ENCODE measurements at places on chromosomes 4 and X. TPM values are rescaled to one million over a fixed set of nuclear protein-coding genes. Genes with fewer than 3 reads are reported as not detected.

GRCh38 chr4:163540977-163541376 lies 46.5 kb downstream of the TMA16 start:
- peak; percentile 91 for DNase-seq

GRCh38 chr4:113083346-113083745 lies 33.9 kb downstream of the ANK2 start:
- no peak for DNase-seq

DNA sequence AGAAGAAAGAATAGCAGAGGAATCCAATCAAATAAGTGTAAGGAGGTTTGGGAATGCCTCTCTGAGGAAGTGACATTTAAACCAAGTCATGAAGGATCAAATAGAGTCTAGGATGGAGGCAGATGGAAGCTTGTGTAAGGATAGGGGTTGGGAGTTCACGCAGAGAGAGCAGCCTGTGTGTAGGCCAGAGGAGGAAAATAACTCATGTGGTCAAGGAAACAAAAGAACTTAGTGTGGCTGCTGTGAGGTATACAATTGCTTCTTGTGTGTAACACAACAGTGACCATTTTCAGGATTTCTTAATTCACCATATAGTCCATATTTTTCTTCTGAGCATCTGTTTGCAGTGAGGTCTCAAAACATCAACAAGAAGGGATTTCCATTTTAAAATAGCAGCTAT lies 77.6 kb upstream of the PACRGL start:
- DNase-seq = no peak

GRCh38 chrX:21741869-21742701 lies 15.8 kb downstream of the SMPX start:
- DNase-seq = no peak

DNA sequence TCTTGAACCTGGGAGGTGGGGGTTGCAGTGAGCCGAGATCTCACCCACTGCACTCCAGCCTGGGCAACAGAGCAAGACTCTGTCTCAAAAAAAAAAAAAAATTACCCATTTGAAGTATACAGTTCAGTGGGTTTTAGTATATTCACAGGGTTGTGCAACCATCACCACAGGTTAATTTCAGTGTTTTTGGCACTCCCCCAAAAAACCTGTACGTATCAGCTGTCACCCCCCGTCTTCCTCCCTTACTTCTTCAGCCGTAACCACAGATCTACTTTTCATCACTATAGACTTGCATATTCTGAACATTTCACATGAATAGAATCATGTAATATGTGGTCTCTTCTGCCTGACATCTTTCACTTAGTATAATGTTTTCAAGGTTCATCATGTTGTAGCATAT lies 11.7 kb upstream of the PTTG2 start:
- no peak for DNase-seq

DNA sequence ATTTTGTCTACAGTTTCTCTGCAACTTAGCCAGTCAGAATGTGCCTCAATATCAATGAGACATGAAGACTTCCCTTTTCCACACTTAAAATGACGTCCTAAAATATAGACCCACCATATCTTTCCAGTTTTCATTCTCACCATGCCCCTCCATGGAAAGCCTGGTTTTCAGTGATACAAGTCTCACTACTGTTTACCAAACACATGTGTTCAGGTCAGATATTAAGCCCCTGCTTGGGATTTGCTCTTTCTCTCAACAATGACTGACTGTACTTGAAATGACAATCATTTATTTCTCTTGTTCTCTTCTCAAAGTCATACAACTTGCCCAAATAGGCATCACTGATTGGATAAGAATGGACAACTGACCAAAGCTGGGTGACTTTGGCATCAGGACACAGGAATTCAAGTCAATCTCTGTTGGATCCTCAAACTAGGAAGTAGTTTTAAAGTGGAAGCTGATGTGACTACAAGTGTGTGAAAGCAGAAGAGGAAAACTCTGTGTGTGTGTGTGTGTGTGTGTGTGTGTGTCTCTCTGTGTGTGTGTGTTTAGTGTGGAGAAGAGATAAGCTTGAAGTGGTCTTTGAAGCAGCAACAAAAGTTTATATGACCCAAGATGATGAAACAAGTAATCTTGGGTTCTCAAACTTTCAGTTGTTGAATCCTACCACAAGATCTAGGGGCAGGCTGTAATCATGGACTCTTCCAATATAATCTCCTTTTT lies 217.4 kb upstream of the FGF13 start:
- no peak for DNase-seq

Gene ESX1
- not detected for total RNA-seq
